Heart right ventricle (tissue), 16 donors: ENCODE measurements at places on chromosomes 13 and 19. TPM values are rescaled to one million over a fixed set of nuclear protein-coding genes. Genes with fewer than 3 reads are reported as not detected.

The FBN3 gene
- total RNA-seq: not detected

The CYSLTR2 gene
- total RNA-seq: 10.7 TPM

GRCh38 chr19:10991521-10992081 is 30.8 kb downstream of the SMARCA4 start:
- no peak for DNase-seq
- no peak overlapping the region for H3K4me3 ChIP-seq
- peaks cover 75% of the 10 kb centered on the region for H3K36me3 ChIP-seq
- no peaks in the 10 kb centered on the region for H3K4me1 ChIP-seq

- DNase-seq: no peak
- H3K4me3 ChIP-seq: no peak overlapping the region
- H3K4me1 ChIP-seq: peaks cover 18% of the 10 kb centered on the region
- H3K27ac ChIP-seq: no peak overlapping the region
- H3K36me3 ChIP-seq: no peaks in the 10 kb centered on the region
Observed at GRCh38 chr19:47020132-47020805, 632 bp downstream of the NPAS1 start.

DNA sequence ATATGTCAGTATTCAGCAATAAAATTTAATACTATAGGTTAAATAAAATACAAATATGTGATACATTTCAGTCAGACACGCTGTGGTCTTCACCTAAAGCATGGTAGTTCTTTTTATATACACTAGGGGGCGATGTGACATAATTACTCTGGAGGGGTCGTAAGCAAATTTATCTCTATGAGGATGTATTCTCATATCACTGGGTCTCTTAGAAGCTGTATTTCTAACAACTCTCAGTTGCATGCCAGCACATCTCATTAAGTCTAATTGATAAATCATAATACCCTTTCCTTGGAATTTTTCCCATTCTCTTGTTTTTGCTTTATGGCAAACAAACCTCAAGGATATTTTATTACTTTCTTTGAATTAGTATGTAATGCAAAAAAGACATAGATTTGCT is 3.9 kb upstream of the PCDH17 start:
- H3K27me3 ChIP-seq: peaks cover 7% of the 10 kb centered on the region
- H3K4me1 ChIP-seq: peaks cover 29% of the 10 kb centered on the region
- no peak overlapping the region for H3K27ac ChIP-seq

DNA sequence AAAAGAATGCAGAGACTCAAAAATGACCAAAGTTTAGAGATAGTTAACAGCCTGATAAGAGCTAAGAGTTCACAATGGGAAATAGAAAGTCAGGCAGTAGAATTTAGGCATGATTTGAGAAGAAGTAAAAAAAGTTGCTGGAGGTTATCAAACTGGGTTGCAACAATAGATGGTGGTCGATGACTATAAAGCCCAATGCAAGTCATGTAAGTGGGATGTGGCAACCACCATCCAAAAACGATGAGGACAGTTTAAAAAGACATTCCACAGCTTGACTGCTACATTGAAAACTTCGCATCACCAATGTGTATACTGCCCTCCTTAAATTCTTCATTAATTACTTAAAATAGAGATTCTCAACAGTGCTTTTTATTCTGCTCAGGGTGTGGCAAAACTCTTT is 19.7 kb downstream of the ELF1 start:
- peaks cover 9% of the 10 kb centered on the region for H3K4me1 ChIP-seq
- DNase-seq: no peak
- H3K36me3 ChIP-seq: no peaks in the 10 kb centered on the region
- no peak overlapping the region for H3K4me3 ChIP-seq
- H3K27me3 ChIP-seq: no peaks in the 10 kb centered on the region

The PSPN gene
- total RNA-seq: 0.59 TPM

The OLFM4 gene
- total RNA-seq: 1.6 TPM

The CEACAM4 gene
- total RNA-seq: not detected

GRCh38 chr19:29004796-29005195 is 208.2 kb downstream of the UQCRFS1 start:
- no peak overlapping the region for H3K4me3 ChIP-seq
- no peaks in the 10 kb centered on the region for H3K27me3 ChIP-seq
- H3K4me1 ChIP-seq: no peaks in the 10 kb centered on the region
- no peaks in the 10 kb centered on the region for H3K36me3 ChIP-seq
- DNase-seq: no peak

DNA sequence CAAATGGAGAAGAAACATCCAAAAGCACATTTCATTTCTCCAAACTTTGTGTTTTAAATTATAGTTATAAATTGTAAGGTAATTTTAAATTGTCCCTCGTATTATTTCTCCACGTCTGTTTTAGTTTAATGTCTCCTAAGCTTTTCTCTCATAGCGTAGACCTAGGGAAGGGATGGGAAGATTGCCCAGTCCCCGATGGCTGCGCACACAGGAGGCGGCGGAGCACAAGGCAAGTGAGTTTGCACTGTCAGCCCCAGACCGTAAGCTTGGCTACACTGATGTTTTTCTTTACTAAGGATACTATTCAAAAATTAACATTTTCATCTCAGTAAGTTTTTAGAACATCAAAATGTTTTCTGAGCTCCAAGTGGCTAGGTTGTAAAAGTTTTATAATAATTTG is 72.3 kb downstream of the GPR12 start:
- no peak for DNase-seq
- no peaks in the 10 kb centered on the region for H3K27me3 ChIP-seq
- no peaks in the 10 kb centered on the region for H3K4me1 ChIP-seq
- H3K27ac ChIP-seq: no peak overlapping the region

GRCh38 chr19:55460670-55461258 is 678 bp downstream of the ISOC2 start:
- peaks cover 17% of the 10 kb centered on the region for H3K4me1 ChIP-seq
- no peaks in the 10 kb centered on the region for H3K36me3 ChIP-seq
- H3K27ac ChIP-seq: peak overlapping the region; percentile 80
- H3K4me3 ChIP-seq: peak overlapping the region; percentile 85
- H3K27me3 ChIP-seq: no peaks in the 10 kb centered on the region

The USHBP1 gene
- total RNA-seq: 7.0 TPM

GRCh38 chr19:36638862-36639510 is 27.7 kb downstream of the ZNF461 start:
- H3K36me3 ChIP-seq: peaks cover 18% of the 10 kb centered on the region
- DNase-seq: no peak
- H3K4me1 ChIP-seq: no peaks in the 10 kb centered on the region
- no peak overlapping the region for H3K4me3 ChIP-seq
- no peaks in the 10 kb centered on the region for H3K27me3 ChIP-seq

- H3K36me3 ChIP-seq: no peaks in the 10 kb centered on the region
- no peaks in the 10 kb centered on the region for H3K27me3 ChIP-seq
- peak overlapping the region; percentile 97 for H3K27ac ChIP-seq
- peak overlapping the region; percentile 71 for H3K4me3 ChIP-seq
- DNase-seq: peak; percentile 84
- peaks cover 25% of the 10 kb centered on the region for H3K4me1 ChIP-seq
Observed at GRCh38 chr19:2949939-2950285, 5.1 kb upstream of the ZNF77 start.

DNA sequence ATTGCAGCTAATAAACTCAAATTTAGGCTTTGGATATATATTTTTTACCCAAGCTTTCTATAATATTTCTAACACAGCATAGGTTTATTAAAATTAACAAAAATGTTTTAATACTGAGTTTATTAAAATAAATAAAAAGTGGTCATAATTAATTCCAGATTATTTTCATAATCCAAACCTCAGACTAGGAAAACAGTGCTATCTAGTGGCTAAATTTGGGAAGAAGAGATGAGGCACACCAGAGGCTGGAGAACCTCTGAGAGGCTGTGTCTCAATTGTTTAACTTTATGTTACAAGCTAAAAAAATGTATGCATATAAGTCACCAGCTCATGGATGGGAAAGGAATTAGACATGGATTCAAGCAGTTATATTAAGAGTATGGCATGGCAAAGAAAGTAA is 392.5 kb downstream of the DIAPH3 start:
- no peak for DNase-seq
- H3K36me3 ChIP-seq: no peaks in the 10 kb centered on the region
- H3K4me1 ChIP-seq: no peaks in the 10 kb centered on the region
- no peaks in the 10 kb centered on the region for H3K27me3 ChIP-seq

DNA sequence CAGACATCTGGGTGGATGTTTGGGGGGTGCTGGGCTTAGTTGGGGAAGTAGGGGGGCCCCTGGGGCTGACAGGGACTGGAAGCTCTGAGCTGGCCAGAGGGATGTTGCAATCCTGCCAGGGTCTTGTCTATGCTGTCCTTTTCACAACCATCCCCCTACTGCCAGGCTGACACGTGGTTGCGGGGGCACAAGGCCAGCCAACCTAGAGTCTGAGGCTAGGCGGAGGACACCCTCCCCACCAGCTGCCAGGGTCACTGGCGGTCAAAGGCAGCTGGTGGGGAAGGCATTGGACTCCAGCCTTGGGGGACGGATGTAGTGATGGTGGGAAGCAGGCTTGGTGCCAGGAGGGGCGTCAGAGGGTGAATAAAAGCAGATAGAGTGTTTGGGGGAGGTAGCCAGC is 1.6 kb upstream of the APOC1 start:
- H3K27me3 ChIP-seq: no peaks in the 10 kb centered on the region
- no peak for DNase-seq
- H3K36me3 ChIP-seq: no peaks in the 10 kb centered on the region
- peaks cover 6% of the 10 kb centered on the region for H3K4me1 ChIP-seq
- H3K27ac ChIP-seq: no peak overlapping the region
- no peak overlapping the region for H3K4me3 ChIP-seq

DNA sequence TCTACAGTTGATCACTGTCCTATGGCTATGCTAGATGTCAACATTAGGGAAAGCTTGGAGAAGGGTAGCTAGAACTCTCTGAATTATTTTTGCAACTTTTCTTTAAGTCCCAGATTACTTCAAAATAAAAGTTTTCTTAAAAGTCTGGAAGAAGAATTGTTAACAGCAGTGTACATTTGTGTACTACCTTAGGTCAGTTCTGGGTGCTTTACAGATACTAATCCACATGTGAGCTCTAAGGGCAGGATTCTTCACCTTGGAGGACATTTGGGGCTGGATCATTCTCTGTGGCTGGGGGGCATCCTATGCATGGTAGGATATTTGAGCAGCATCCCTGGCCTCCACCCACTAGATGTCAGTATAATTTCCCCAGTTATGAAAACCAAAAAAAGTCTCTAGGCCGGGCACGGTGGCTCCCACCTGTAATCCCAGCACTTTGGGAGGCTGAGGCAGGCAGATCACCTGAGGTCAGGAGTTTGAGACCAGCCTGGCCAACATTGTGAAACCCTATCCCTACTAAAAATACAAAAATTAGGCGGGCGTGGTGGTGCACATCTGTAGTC is 2.8 kb downstream of the BRME1 start:
- no peaks in the 10 kb centered on the region for H3K27me3 ChIP-seq
- H3K36me3 ChIP-seq: no peaks in the 10 kb centered on the region
- peaks cover 19% of the 10 kb centered on the region for H3K4me1 ChIP-seq

- peaks cover 16% of the 10 kb centered on the region for H3K4me1 ChIP-seq
- peaks cover 7% of the 10 kb centered on the region for H3K36me3 ChIP-seq
- no peaks in the 10 kb centered on the region for H3K27me3 ChIP-seq
- no peak overlapping the region for H3K27ac ChIP-seq
- no peak overlapping the region for H3K4me3 ChIP-seq
- DNase-seq: no peak
Observed at GRCh38 chr13:41028051-41028450, 8.9 kb upstream of the ELF1 start.

The ZNF614 gene
- total RNA-seq: 6.8 TPM

GRCh38 chr19:50893047-50893736 is 18.0 kb downstream of the KLK4 start:
- H3K27me3 ChIP-seq: peaks cover 42% of the 10 kb centered on the region
- H3K27ac ChIP-seq: no peak overlapping the region
- no peak overlapping the region for H3K4me3 ChIP-seq

DNA sequence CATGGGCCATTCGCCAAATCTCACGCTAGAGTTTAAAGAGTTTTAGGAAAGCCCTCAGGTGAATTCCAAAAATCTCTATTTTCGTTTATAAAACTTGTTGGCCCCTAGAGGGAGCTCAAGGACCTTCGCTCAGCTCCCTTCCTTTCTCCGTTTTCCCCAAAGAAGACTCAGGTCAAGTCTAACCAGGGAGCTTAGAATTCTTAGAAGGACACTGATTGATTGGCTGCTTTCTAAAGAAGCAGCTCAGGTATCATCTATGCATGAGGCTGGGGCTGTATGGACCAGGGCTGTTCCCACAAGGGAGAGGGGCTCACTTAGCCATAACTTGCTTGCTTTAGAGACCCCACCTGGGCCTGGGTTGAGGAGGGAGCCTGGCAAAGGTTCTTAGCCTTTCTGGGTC is 20.5 kb downstream of the DZIP1 start:
- H3K27ac ChIP-seq: no peak overlapping the region
- peaks cover 12% of the 10 kb centered on the region for H3K4me1 ChIP-seq
- H3K36me3 ChIP-seq: peaks cover 46% of the 10 kb centered on the region
- H3K27me3 ChIP-seq: no peaks in the 10 kb centered on the region
- H3K4me3 ChIP-seq: no peak overlapping the region

DNA sequence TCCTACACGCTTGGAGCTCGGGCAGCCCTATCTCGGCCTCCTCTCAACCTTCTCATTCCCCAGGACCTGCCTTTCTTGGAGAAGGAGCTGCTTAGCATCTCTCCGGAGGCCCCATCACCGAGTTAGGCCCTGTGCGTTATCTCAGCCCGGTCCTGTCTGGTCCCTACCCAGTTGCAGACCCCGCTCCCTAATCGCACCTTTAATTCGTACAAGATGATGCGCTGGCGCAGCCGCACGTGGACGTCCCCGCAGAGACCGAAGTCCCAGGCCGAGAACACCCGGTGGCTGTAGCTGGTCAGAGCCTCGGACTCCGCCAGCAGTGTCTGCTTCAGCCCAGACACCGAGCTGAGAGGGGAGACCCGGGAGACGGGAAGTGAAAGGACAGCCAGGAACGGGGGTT is 5.7 kb upstream of the LENG1 start:
- H3K27ac ChIP-seq: no peak overlapping the region
- H3K4me1 ChIP-seq: peaks cover 38% of the 10 kb centered on the region
- no peak overlapping the region for H3K4me3 ChIP-seq
- no peaks in the 10 kb centered on the region for H3K27me3 ChIP-seq
- H3K36me3 ChIP-seq: no peaks in the 10 kb centered on the region

The NLRP5 gene
- total RNA-seq: not detected

GRCh38 chr13:32125751-32126150 is 94.2 kb downstream of the FRY start:
- no peak for DNase-seq
- peak overlapping the region; percentile 86 for H3K27ac ChIP-seq
- no peaks in the 10 kb centered on the region for H3K36me3 ChIP-seq
- no peak overlapping the region for H3K4me3 ChIP-seq

DNA sequence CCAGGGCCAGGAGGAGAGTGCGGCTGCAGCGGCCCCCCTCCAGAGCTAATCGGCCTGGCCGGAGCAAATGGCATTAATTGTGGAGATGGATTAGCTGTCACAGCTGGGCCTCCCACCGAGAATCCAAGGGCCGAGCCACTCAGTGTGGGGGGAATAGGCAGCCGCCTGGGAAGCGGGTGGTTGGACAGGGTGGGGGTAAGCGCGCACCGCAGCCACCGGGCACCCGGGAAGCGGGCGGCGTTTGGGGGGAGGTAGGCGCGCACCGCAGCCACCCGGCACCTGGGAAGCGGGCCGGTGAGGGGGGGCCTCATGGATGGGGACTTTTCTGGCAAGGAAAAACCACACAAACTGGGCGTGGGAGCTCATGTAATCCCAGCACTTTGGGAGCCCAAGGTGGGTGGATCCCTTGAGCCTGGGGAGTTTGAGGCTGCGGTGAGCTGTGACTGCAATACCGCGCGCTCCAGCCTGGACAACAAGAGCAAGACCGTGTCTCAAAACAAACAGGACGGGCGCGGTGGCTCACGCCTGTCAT is 9.7 kb downstream of the R3HDM4 start:
- DNase-seq: no peak
- H3K27me3 ChIP-seq: no peaks in the 10 kb centered on the region
- no peak overlapping the region for H3K27ac ChIP-seq
- H3K4me1 ChIP-seq: no peaks in the 10 kb centered on the region
- H3K4me3 ChIP-seq: no peak overlapping the region
